ENCODE measurements at places on chromosomes 4 and X.

DNA sequence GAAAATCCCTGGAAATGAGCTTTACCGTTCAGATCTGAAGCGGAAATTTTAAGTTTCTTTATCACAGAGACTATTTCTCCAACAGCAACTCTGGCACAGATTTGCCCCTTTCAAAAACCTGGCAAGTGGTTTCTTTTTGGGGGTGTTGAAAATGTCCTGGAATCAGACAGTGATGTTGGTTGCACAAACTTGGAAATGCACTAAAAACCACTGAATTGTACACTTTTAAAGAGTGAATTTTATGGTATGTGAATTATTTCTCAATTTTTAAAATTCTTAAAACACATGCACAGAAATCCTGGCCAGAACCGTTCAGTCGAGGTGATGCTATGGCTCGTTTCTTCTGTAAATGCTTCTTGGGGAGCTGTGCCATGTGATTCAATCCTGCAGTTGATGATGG, 121.2 kb upstream of the RBPJ start:
- no peaks in the 10 kb centered on the region for H3K4me1 ChIP-seq
- no peaks in the 10 kb centered on the region for H3K36me3 ChIP-seq
- 0 out of 2 replicates have a peak, but pooled peaks cover 2% of the 10 kb centered on the region for H3K27me3 ChIP-seq
- H3K27ac ChIP-seq = no peak overlapping the region
- DNase-seq = no peak

DNA sequence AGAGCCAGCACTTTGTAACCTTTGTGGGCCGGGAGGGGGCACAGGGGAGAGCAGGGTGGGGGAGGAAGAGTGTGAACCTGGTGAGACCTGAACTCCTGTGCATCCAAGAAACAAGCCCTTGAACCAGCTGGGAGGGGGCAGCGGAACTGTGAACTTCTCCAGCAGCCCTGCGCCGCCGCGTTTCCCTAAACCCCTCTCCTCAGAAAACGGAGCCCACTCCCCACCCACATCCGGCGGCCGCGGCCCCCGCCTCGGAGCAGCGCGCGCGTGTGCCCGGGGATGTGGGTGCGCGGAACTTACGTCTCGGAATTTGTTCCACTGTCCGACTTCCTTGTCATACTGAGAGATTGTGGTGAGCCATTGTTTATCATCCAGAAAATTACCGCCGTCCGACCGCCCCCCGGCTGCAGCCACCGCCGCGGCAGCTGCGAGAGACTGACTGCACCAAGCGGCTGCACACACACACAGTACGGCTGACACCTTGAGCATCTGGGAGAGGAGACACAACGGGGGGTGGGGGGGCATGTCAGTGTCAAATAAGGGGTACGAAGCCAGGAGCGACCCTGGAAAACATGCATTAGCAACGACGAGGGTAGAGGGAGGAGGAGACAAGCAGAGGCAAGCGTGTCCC, 494 bp downstream of the SPOCK3 start:
- no peak overlapping the region for H3K4me3 ChIP-seq
- DNase-seq = no peak

- H3K27ac ChIP-seq = no peak overlapping the region
- no peaks in the 10 kb centered on the region for H3K27me3 ChIP-seq
- no peak overlapping the region for H3K4me3 ChIP-seq
Observed at GRCh38 chr4:187268940-187269339, 545.3 kb upstream of the FAT1 start.

DNA sequence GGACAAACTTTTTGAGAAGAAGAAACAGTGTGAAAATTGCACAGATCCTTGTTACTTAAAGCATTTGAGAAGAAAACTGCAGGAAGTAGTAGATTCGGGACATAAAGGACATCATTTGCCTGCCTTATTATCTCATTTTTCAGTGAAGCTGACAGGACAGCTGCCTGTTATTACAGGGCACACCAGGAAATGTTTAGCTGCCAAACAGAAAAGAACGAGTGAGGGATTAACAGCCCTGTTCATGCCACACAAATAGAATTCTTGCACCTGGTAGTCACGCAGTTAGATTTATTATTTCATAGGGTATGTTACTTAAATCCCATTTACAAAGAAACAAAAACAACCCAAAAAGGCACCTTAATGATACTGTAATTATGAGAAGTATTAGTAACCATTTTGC, 100.6 kb downstream of the CHIC2 start:
- no peak overlapping the region for H3K4me3 ChIP-seq
- DNase-seq = no peak
- H3K4me1 ChIP-seq = no peaks in the 10 kb centered on the region

- no peak for DNase-seq
- H3K27me3 ChIP-seq = no peaks in the 10 kb centered on the region
- no peak overlapping the region for H3K27ac ChIP-seq
Observed at GRCh38 chrX:44507292-44507691, 35.4 kb downstream of the FUNDC1 start.

- DNase-seq = peak; percentile 68
- H3K4me3 ChIP-seq = no peak overlapping the region
- no peaks in the 10 kb centered on the region for H3K36me3 ChIP-seq
- no peaks in the 10 kb centered on the region for H3K27me3 ChIP-seq
- H3K4me1 ChIP-seq = peaks cover 11% of the 10 kb centered on the region
- no peak overlapping the region for H3K27ac ChIP-seq
Observed at GRCh38 chr4:119729835-119730670, 101.4 kb upstream of the PDE5A start.

DNA sequence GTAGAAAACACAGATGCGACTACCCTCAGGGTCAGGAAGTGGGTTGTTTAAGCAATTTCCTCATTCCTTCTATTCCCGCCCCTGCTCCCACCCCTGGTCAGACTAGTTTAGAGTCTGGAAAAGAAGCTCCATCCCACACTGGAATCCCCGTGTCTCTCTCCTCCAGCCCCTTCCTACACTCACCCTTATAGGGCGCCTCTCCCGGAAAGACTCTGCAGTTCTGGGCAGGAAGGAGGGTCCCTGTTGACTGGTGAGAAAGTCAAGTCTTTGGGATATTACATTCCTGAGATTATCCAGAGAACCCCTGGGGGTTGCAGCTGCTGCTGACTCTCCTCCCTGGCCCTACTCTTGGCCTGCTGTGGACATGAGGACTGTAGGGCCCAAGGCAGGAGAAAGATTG, 11.9 kb downstream of the STARD8 start:
- no peak overlapping the region for H3K4me3 ChIP-seq
- no peaks in the 10 kb centered on the region for H3K36me3 ChIP-seq
- no peak for DNase-seq
- H3K4me1 ChIP-seq = no peaks in the 10 kb centered on the region
- 0 out of 2 replicates have a peak, but pooled peaks cover 1% of the 10 kb centered on the region for H3K27me3 ChIP-seq
- H3K27ac ChIP-seq = no peak overlapping the region

DNA sequence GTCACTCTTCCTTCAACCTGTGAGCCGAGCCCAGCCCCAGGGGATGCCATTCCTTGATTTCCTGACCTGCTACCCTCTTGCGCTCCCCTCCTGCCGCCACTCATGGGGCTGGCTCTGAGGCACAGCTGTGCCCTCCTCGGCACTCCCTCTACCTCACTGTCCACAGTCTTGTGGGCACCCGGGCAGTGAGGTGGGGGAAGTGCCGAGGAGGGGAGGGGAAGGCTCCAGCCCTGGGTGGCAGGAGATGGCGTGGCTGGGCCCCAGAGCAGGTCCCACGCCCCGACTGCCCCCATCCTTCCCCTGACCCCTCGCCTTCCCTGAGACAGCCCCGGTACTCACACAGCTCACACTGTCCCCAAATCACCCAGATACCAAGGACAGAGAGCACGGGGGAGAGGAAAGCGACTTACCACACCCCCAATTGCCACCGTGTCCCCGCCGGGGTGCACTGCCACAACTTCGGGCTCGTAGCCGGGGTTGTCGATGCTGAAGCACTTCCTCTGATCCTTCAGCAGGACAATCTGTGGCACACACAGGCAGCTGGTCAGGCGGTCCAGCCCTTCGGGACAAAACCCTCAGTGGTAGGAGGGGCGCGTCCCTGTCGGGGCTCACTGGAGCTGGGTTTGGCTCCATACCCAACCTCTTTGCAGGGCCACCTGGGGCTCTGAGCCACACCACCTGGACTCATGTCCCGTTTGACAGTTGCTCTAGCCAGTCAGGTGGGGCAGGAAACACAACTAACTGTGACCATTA, 37.9 kb downstream of the WDR1 start:
- H3K4me1 ChIP-seq = peaks cover 12% of the 10 kb centered on the region
- peaks cover 55% of the 10 kb centered on the region for H3K36me3 ChIP-seq
- H3K4me3 ChIP-seq = no peak overlapping the region
- DNase-seq = no peak
- H3K27me3 ChIP-seq = no peaks in the 10 kb centered on the region

DNA sequence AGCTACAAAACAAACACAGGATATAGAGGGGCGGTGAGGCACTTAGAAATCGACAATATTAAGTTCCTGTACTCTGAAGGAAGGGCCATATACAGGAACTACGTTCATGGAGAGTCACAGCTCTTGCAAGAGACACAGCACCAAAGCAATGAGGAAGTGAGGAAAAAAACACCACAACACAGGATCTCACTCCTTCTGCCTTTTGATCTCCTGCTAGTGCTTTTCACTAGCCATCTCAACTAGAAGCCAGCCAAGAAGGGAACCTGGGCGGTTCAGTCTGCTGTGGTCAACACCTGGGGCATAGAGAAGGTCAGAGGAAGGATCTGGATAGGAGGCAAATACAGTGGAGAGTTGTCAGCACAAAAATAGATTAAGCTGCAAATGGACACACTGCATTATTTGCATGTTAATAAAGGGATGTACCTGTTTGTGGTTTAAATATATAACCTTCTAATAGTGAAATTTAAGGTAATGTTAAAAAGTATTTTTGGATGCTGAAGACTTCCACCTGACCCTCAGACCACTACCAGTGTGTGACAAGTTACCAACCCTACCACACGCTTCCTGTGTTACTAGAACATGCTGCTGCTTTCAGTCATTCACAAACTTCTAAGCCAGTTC, 104.6 kb downstream of the DTHD1 start:
- H3K27me3 ChIP-seq = no peaks in the 10 kb centered on the region
- H3K36me3 ChIP-seq = no peaks in the 10 kb centered on the region
- H3K4me1 ChIP-seq = no peaks in the 10 kb centered on the region
- H3K27ac ChIP-seq = no peak overlapping the region
- no peak for DNase-seq

DNA sequence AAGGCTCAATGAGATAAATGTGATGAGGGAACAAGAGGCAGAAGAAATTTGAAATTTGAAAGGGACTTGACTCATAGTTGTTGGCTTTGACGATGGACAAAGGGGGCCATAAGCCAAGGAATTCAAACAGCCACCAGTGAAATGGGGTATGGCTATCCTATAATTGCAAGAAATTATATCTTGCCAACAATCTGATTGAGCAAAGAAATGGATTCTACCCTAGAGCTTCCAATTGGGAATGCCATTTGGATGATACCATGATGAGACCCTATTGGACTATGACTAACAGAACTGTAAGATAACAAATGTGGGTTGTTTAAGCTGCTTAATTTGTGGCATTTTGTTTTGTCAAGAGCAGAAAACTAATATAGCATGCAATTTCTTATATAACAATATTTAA, 270.1 kb upstream of the ARSJ start:
- H3K4me1 ChIP-seq = no peaks in the 10 kb centered on the region
- no peaks in the 10 kb centered on the region for H3K27me3 ChIP-seq
- H3K27ac ChIP-seq = no peak overlapping the region
- no peak for DNase-seq
- H3K36me3 ChIP-seq = no peaks in the 10 kb centered on the region
- no peak overlapping the region for H3K4me3 ChIP-seq

DNA sequence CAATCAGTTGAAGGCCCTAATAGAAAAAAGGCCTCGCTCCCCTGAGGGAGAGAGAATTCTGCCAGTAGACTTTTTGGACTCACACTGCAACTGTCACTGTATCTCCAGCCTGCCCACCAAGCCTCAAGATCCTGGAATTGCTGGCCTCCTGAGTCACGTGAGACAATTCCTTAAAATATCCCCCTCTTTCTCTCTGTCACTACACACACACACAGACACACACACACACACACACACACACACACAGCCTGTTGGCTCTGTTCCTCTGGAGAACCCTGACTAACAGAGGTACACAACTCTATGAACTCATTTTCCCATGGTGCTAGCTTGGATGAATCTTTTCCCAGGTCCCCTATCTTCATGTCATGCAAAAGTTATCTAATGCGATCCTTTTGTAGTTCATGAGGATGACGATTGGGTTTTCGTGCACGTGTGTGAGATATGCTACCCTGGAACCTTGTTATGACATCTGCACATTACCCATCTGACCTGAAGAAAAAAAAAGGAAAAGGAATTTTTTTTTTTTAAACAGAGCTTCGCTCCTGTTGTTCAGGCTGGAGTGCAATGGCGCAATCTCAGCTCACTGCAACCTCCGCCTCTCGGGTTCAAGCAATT, 13.7 kb downstream of the CLRN2 start:
- H3K27me3 ChIP-seq = no peaks in the 10 kb centered on the region
- no peak for DNase-seq
- H3K27ac ChIP-seq = no peak overlapping the region
- H3K4me3 ChIP-seq = no peak overlapping the region

- no peak overlapping the region for H3K4me3 ChIP-seq
- H3K27ac ChIP-seq = no peak overlapping the region
- DNase-seq = peak; percentile 59
- H3K27me3 ChIP-seq = no peaks in the 10 kb centered on the region
Observed at GRCh38 chrX:106959901-106960300, 39.7 kb downstream of the CLDN2 start.

DNA sequence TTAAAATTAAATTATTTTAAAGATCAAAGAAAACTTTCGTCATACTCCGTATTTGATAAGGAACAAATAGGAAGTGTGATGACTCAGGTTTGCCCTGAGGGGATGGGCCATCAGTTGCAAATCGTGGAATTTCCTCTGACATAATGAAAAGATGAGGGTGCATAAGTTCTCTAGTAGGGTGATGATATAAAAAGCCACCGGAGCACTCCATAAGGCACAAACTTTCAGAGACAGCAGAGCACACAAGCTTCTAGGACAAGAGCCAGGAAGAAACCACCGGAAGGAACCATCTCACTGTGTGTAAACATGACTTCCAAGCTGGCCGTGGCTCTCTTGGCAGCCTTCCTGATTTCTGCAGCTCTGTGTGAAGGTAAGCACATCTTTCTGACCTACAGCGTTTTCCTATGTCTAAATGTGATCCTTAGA, at the start of gene CXCL8:
Gene CXCL8, plus strand, starts transcription at position 217 of the 426 bp plus-strand sequence. Its CDS starts 90 bp downstream, at position 307.
- no peaks in the 10 kb centered on the region for H3K36me3 ChIP-seq
- H3K4me1 ChIP-seq = no peaks in the 10 kb centered on the region
- no peak within 1 kb of the TSS for H3K27ac ChIP-seq
- H3K27me3 ChIP-seq = no peaks in the 10 kb centered on the region
- H3K4me3 ChIP-seq = no peak within 1 kb of the TSS
- DNase-seq = peak; percentile 53

GRCh38 chrX:110302975-110303374, 14.9 kb downstream of the AMMECR1 start:
- no peak overlapping the region for H3K27ac ChIP-seq
- H3K4me3 ChIP-seq = no peak overlapping the region
- no peak for DNase-seq
- no peaks in the 10 kb centered on the region for H3K4me1 ChIP-seq
- H3K36me3 ChIP-seq = no peaks in the 10 kb centered on the region

GRCh38 chrX:110578270-110578669, 217.3 kb downstream of the CHRDL1 start:
- no peak overlapping the region for H3K4me3 ChIP-seq
- no peaks in the 10 kb centered on the region for H3K36me3 ChIP-seq
- H3K27me3 ChIP-seq = no peaks in the 10 kb centered on the region
- no peak overlapping the region for H3K27ac ChIP-seq
- DNase-seq = no peak
- H3K4me1 ChIP-seq = no peaks in the 10 kb centered on the region

- no peak overlapping the region for H3K4me3 ChIP-seq
- H3K4me1 ChIP-seq = no peaks in the 10 kb centered on the region
- no peak overlapping the region for H3K27ac ChIP-seq
- H3K27me3 ChIP-seq = peaks cover 93% of the 10 kb centered on the region
- no peaks in the 10 kb centered on the region for H3K36me3 ChIP-seq
Observed at GRCh38 chr4:8647626-8648025, 55.1 kb downstream of the CPZ start.

Data from HepG2 (cell line).